ENCODE measurements at places on chromosomes 6 and 20.

DNA sequence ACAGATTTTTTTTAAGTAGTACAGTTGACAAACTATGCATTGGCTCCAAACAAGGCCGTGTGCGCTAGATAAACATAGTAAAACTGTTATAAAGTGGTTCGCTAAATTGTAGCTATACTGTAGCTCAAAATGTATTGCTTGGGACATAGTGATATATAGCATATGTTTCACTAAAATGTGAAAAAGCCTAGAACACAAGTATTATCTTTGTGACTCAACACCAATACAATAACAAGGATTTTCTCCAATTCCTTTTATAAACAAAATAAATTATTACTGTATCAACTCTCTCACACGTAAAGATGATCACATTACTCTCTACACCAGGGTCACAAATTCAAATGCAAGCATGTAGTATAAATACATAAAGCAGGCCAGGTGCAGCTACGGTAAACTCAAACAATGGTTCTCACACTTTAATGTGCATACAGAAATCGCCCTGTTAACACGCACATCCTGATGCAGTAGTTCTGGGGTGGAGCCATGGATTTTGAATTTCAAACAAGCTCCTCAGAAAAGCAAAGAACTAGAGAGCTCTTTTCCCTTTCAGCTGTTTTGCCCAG is 214.6 kb downstream of the GMDS start:
- no peak for DNase-seq

DNA sequence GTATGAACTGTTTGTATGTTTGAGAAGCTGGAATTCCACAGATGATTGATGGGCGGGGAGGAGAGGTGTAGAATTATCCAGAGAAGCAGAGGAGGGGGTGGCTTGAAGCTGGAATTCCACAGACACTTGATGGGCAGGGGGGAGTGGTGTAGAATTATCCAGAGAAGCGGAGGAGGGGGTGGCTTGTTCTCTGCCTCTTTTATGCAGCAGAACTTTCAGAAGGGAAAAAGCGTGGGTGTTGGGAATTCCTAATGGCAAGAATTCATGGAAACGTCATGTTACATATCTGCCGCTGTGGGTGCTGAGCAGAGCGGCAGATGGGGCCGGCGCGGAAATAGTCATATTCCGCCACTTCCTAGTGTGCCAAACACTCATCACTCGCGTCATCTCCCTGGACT is 167.9 kb upstream of the KCNG1 start:
- DNase-seq, result no peak

DNA sequence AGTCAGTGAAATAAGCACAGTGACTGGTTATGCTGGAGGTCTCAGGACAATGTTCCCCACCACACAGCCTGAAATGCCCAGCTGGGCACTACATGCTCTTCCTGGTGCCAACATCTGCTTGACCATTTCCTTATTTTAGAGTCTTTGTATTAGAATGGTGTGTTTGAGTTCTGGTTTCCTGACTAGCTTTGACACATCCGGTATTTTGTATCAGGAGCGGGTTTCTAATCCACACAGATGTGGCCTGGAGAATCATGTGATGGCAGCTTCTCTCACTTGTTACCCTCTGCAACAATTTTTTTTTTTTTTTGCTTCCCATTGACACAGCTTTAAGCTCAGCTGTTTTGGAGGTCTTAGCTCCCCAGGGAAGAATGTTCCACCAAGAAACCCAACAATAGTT is 164.5 kb upstream of the CST7 start:
- DNase-seq, result no peak

- DNase-seq, result no peak
Measured at GRCh38 chr6:150876598-150876997, 11.1 kb downstream of the MTHFD1L start.

GRCh38 chr6:52352239-52353018 is 9.5 kb upstream of the PAQR8 start:
- peak; percentile 97 for DNase-seq

DNA sequence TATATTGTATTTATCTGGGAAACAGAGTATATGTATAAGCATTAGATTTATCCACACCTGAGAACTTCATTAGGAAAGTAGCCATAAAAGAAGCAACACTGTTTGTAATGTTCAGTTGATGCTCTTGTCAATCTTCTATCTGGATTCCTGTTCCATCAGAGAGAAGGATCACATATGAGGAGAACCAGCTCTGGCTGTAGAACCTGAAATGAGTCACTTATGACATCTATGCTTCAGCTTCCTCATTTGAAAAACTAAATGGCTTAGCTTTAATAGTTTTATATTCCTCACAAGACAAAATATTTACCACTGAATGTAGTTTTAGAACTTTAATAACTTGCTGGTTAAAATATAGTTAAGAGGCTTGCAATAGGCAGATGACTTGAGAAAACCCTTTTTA is 144.7 kb downstream of the TASP1 start:
- no peak for DNase-seq

DNA sequence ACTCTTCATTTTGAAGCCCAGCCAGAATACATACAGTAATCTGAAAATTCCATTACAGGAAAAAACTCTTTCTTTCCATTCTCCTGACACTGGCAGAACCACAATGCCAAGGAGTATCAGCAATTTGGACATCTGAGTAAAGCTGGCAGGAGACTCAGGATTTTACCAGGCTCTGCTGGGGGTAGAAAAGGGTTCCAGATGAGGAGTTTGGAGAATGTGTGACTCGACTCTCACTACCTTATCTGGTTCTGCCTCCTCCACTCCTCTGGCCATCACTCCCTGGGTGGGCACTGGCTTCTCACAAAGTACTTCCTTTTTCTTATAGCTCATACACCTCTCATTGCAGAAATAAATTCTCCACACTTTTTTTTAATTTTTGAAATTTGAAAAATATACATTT is 10.6 kb upstream of the WFDC8 start:
- DNase-seq, result peak; percentile 15

DNA sequence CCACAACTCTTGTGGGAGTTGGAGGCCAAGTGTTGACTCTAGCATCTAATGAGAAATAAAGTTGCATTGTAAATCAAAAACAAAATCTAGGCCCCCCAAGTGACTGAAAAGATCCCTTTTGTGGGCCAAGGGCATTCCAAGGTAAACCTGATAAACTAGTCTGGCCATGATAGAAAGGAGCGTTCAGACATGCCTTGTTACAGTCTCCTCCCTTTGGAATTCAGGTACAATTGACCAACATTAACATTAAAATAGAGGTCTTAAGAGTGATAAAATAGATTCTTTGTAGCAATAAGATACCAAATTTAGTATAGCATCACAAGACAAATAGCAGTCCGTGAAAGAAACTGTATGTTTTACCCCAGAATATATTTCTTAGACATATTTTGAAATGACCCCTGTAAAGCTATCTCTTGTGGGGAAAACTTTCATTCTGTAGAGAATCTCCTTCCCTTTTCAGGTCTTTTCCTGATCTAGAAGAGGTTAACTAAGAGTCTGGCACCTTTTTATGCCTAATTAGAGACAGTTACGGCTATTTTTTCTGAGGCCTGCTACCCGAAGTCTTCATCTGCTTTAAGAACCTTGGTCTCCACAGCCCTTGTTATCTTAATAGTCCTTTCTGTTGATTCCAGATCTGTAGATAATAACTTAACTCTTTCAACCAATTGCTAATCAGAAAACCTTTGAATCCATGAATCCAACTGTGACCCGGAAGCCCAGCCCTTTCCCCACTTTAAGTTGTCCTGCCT is 495.4 kb upstream of the MMS22L start:
- no peak for DNase-seq

GRCh38 chr6:14966906-14967711 is 278.8 kb upstream of the JARID2 start:
- DNase-seq, result no peak

- DNase-seq, result no peak
Measured at GRCh38 chr6:93568169-93568568, 148.8 kb upstream of the EPHA7 start.

- peak; percentile 61 for DNase-seq
Measured at GRCh38 chr6:35663447-35664235, 25.1 kb downstream of the FKBP5 start.

GRCh38 chr6:4128748-4129147 is 6.6 kb downstream of the ECI2 start:
- no peak for DNase-seq

DNA sequence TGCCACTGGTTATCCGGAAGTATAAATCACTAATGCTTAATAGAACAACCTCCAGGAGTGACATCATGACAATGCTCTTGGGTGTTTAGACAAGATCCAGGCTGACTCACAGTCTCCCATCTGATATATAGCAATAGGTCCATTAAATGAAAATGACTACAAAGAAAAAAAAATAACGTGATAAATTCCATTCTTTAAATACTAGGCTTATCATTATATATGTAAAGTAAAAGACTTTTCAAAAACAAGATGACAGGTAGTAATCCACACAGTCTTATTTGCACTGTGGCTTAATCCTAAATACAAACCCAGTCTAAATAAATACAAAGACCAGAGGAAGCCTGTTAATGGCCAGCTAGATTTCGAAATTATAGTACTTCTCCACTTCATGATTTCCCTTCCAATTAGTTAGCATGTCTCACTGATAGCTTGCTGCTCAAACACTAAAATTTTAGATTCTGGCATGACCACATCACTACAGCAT is 149.1 kb upstream of the BEND3 start:
- DNase-seq, result peak; percentile 58

DNA sequence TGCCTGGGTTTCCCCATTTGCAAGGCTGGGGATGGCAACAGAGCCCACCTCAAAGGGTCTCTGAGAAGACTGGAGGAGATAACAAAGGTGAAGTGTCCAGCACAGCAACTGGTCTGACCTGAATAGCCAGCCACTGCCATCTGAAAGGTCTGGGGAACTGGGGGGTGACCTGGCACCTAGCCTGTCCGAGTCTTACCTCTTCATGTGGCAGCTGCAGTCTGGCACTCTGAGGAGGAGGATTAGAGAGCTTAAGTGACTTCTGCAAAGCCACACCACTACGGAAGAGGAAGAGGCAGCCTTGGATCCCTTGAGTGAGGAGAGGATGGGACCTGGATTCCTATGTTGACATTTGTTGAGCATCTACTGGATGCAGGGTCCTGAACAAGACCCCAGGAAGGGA is 22.2 kb downstream of the C20orf203 start:
- no peak for DNase-seq

GRCh38 chr20:48456366-48457192 is 371.2 kb downstream of the PREX1 start:
- DNase-seq, result no peak
